Stimulated activated CD4-positive, alpha-beta T cell treated with anti-CD3 and anti-CD28 coated beads, Interleukin-2, amount 100 ng/mL, for 48 hours (primary cell): ENCODE measurements at places on chromosomes 2 and 18.

GRCh38 chr2:121187351-121187981 lies 97.5 kb downstream of the TFCP2L1 start:
- no peak for DNase-seq

DNA sequence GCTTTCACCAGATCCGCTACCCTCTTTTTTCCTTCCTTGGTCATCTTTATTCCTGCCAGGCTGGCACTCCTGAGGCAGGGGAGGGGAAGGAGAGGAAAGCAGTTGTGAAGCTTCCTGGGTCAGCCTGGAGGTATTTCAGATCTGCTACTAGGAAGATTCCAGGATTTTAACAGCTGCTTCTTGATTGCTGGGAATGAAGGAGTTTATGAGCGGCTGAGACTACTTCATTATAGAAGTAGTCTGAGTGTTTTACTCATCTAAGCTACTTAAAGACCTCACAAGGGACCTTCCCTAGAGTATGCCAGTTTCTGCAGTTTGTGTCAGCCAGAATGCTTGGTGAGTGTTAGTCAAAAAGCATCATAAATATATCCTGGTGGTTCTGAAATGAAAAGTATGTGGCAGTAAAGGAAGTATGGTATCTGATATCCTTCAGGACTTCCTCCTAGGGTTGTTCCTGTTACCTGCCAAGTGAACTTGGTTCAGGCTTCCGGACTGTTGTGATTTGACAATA lies 1.9 kb downstream of the TANC1 start:
- no peak for DNase-seq

DNA sequence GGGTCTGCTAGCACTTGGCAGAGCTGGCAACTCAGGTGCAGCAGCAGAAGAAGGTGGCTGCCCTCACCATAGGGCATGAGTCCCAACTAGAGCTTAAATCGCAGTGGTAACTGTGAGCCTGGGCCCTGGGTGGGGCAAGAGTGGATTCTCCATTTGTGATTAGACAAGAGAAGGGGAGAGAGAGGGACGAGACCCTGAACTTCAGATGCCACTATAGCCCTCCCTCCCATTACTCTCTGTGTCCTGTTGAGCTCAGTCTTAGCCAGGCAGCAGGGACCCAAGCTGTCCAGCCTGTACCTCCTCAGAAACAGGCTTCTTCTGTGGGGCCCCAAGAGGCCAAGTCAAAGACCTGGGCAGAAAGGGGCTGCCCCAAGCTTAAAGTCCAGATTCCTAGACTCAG lies 69.7 kb upstream of the B3GNT7 start:
- no peak for DNase-seq

- DNase-seq = no peak
Measured at GRCh38 chr2:159131267-159131913, 155.1 kb downstream of the WDSUB1 start.

- DNase-seq = no peak
Measured at GRCh38 chr2:134271758-134272157, 17.9 kb downstream of the MGAT5 start.

GRCh38 chr2:173513107-173513727 lies 158.5 kb downstream of the CDCA7 start:
- DNase-seq = no peak

DNA sequence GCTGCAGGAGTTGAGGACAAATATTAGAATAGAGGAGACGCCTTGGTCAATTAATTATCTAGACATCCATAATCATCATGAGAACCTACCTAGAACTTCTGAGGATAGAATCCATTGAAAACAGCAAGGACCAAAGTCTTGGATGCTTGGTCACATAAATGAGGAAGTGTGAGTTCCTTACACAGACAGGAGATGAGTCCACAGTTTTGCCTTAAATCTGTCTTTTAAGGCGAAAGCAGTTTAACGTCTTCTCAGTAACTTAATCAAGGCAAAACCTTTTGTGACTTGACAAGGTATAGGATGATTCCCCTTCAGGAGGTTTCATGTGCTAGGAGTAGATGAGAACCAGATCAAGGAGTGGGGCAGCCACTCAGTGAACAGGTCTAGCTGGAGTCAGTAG lies 1783.2 kb upstream of the CELF4 start:
- no peak for DNase-seq

- no peak for DNase-seq
Measured at GRCh38 chr18:49096021-49096420, 145.3 kb upstream of the SMAD7 start.

DNA sequence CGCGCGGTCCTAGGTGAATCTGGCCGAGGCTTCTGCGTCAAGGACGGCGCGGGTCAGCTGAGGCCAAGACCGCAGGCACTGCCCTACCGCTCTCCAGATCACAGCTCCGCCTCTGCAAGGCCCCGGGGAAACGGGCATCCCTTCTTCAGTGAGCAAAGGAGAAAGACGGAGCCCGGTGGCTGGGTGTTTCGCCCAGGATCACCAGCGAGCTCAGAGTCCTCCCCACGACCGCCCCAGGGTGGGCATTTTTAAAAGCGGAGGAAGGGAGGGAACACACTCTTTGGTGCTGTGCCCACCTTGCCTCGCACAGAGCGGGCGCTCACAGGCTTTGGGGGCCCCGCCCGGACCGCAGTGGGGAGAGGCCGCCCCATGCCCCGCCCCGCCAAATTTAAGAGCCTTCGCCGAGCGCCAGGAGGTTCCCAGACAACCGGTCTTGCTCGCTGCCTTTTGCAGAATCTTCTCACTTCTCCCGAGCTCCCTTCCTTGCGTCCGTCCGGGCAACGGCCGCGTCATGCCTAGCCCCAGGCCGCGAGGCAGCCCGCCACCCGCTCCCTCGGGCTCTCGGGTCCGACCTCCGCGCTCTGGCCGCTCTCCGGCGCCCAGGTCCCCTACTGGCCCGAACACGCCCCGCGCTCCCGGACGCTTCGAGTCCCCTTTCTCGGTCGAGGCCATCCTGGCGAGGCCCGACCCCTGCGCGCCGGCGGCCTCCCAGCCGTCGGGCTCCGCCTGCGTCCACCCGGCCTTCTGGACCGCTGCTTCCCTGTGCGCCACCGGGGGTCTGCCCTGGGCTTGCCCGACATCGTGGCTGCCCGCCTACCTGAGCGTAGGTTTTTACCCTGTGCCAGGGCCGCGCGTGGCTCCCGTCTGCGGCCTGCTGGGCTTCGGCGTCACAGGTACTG lies at the start of gene NOTO:
TSS of gene NOTO (plus strand) at position 419 of the 899 bp plus-strand sequence. CDS start at position 512, 93 bp downstream.
- DNase-seq = no peak

GRCh38 chr2:101047075-101047766 lies 45.1 kb downstream of the RPL31 start:
- DNase-seq = no peak

- no peak for DNase-seq
Measured at GRCh38 chr2:132550946-132551345, 119.1 kb downstream of the LYPD1 start.

DNA sequence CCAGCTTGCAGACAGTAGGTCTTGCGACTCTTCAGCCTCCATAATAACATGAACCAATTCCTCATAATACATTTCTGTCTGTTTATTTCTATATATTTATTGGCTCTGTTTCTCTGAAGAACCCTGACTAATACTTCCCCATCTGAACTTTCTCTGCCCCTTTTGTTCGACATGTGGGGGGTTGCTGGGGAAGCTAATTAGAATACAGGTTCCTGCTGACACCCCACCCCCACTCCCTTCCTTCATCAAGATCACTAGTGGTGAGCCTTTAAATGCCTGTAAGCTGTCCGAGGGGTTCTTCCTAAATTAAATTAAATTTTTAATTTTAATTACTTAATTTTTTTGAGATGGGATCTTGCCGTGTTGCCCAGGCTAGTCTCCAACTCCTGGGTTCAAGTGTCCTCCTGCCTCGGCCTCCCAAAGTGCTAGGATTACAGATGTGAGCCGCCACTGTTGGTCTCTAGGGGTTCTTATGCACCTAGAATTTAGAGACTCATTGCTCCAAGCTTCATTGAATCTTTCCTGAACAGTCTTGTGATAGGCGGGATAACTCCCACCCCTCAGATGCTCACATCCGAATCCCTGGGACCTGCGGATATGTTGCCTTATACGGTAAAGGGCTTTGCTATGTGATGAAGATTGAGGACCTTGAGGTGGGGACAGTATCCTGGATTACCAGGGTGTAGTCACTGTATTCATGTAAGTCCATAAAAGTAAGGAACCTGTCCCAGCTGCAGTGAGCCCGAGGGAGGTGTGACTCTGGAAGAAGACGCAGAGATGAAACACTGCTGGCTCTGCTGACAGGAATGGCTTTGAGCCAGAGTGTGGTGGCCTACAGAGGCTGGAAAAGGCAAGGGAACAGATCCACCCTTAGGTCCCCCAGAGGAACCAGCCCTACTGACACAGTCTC lies 26.2 kb downstream of the HPCAL1 start:
- no peak for DNase-seq

DNA sequence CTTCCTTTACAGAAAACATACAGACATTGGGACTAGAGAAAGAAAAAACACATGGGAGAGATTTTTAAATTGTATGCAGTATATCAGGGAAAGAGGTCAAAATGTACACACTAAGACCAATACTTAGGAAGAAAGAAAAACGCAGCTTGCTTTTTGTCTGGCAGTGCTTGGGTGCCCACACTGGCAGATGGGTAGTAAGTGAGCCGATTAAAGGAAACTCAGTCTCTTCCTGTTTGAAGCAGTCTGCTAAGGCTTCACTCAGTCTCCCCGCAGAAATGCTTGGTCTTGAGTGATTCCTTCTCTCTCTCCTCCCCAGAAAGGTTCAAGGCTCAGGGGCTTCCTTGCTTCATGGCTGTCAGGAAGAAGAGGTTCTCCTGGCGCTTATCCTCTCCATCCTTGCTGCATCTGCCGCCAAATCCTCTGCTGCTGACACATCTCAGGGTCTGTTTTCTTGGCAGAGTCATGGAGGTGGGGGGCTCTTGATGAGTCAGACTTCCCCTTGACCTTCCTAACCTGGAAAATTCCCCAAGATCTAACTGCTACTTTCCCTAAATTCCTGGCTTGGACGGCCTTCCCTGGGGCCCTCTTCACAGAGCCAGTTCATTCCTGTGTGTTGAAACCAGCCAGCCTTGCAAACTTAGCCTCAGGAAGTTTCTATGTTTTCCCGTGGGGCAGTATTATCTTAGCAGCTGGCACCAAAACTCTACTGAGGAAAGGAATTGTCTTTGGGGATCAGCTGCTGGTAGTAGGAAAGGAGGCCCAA lies 10.5 kb upstream of the TMSB10 start:
- no peak for DNase-seq

DNA sequence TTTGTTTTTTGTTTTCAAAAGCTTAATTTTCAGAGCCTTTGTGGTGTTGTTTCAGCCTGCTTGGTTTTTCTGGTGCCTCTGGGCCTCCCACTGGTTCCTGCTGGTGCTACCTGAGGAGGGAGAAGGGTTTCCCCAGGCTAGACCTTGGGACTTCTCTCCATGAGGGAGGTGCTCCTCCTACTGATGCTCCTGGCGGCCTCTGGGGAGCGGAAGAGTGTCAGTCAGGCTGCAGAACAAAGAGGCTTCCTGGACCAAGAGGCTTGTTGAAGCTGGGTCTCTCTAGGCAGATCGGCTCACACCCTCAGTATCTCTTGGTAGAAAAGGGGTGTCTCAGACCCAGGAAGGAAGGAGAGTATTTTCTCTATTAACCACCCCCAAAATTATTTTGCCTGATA lies 32.2 kb downstream of the RFX8 start:
- no peak for DNase-seq

- DNase-seq = no peak
Measured at GRCh38 chr18:34723143-34723542, 13.0 kb downstream of the DTNA start.

- DNase-seq = no peak
Measured at GRCh38 chr2:60386436-60386835, 167.0 kb downstream of the BCL11A start.

DNA sequence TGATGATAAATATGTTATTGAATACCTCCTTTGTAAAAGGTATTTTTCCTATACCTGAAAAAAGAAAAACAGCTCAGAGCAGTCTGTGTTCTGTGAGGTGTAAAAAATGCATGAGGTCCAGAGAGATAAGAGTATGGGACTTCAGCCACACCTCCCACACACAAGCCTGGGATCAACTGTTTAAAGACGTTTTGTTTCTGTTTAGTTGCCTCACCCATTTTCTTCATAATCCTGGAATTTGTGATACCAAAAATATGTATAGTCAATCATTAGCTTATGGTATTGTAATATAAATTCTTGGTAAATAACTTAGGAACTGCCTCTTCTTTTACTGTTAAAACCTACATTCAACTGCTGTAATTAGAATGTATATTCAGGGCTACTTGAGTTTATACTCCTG lies 1322.9 kb upstream of the TMEFF2 start:
- DNase-seq = no peak

DNA sequence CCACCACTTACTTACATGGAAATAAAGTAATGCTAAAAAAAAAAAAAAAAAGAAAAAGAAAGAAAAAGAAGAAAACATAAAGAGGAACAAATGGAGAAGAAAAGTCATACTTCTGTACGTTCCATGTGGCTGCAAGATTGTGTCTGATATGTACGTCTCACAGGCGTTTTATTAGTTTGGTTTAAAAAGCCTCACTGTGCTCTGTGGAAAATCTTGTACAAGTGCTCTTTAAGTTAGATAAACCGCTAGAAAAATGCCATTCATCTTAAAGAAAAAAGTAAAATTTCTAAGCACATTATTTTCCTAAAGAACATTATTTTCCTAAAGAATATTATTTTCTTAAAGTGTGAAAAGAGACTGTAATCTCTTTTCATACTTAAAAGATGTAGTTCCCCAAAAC lies 165.1 kb downstream of the ZNF521 start:
- no peak for DNase-seq

DNA sequence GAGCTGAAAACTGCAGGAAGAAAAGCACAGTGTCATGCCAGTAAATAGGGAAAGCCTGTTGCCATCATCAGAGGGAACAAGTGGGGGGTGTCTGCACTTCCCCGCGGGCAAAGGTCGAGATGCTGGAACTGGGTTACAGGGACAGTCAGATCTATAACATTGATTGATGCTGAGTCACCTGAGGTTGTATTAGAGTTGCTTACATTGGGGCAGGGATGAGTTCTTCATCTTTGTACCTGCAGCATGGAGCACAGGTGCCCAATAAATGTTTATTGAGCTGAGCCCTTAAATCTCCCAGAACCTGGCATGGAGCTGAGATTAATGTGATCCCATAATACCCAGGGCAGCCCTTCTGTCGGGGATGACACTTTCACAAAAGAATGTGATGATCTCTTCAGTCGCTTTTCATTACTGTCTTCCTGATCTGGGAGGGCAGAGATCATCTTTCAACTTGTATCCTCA lies 5.9 kb upstream of the RNF152 start:
- no peak for DNase-seq
